8988T (cell line): ENCODE measurements at places on chromosomes 1 and 21.

GRCh38 chr1:109634771-109635750 lies 15.4 kb downstream of the AMPD2 start:
- DNase-seq, result no peak

DNA sequence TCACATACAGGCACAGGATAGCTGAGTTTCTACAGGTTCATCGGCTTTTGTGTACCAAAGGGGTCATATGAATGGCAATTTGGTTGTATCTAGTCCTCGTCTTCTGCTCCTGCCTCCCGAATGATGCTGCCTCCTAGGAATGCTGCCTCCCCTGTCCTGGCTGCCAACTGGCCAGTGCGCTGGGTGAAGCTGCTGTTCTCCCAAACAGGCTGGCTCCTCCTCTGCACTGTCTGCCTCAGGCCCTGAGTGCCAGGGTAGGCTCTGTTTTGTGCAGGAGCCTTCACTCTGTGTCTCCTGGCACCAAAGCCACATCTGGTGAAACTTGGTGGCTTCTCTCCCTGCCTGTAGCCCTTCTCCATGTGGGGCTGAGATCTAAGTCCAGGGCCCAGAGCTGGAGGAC lies 60.3 kb downstream of the RHOU start:
- no peak for DNase-seq

DNA sequence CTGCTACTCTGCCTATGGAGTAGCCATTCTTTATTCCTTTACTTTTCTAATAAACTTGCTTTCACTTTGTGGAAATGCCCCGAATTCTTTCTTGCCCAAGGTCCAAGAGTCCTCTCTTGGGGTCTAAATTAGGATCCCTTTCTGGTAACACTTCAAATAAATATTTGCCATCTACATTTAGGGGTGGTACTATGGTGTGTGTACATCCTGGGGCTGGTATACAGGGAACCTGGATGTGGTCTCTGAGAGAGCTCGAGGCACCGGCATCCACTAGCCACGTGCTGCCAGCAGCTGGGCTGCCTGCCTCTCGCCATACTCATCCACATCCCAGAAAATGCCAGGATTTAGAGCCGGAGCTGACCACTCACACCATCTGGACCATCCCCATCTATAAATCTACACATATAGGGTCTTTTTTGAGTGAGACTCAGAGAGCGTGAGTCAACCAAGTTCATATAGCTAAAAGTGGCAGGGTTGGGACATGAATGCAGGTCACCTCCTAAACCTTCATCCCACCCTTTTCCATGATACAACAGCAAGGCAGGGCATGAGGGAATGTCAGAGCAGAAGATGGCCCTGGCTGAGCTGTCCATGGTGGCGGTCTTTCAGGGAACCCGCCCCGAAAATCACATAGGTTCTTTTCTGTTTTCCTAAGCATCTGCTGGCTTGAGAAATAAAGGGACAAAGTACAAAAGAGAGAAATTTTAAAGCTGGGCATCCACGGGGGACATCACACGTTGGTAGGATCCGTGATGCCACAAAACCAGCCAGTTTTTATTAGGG lies 76.6 kb upstream of the F3 start:
- no peak for DNase-seq

DNA sequence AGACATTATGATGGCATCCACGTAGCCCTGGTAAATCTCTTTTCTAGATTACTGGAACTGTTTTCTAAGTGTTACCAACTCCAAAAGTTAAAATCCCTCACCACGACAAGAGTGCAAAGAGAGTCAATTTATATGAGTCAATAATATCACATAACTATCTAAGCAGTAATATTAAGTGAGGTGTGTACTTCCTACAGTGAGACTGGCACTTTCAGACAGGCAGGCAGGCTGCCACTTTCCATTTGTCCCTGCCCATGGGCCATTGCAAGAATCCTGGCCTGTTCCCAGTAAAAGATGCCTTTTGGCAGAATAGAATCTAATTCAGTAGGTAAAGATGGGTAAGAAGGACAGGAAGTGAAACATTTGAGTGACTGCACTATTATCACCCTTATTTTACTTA lies 355.6 kb downstream of the PTBP2 start:
- DNase-seq, result no peak

DNA sequence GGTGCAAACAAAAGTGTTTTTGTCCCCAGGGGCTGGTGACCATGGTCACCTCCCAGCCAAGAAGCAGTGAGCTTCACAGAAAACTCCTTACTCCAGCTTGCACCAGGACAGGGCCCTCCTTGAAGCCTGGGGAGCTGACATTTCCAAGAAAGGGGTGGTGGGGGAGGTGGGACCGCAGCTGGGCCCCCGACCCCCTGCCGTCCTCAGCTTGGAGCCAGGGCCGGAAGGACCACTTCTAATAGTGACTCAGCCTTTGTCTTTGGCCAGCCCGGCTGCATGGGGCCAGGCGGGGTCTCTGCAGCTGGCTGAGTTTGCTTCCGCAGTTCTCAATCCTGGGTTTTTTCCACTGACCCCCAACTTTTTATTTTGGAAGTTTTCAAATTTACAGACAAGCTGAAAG lies 136.5 kb upstream of the POU3F1 start:
- no peak for DNase-seq

DNA sequence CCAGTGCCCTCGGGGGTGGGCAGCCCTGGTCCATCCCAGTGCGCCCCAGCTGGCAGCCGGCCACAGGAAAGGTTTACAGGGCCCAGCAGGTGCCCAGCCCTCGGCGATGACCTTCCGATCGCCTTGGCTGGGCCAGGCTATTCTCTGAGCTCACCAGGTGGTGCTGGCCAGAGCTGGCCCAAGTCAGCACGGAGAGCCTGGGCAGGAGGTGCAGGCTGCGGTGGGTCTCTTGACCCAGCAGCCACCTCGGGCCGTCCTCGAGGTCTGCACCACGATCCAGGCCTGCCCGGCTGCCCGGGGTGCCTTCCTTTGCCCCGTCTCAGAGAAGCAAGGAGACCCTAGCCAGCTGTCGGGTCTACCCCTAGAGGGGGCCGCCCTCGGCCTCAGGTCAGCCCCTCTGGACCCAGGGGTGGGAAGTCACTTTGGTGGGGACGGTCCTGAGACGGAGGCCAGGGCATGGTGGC lies 370 bp downstream of the PERM1 start:
- DNase-seq, result no peak

GRCh38 chr1:1625404-1625775 lies 6.6 kb upstream of the MMP23B start:
- DNase-seq, result no peak

DNA sequence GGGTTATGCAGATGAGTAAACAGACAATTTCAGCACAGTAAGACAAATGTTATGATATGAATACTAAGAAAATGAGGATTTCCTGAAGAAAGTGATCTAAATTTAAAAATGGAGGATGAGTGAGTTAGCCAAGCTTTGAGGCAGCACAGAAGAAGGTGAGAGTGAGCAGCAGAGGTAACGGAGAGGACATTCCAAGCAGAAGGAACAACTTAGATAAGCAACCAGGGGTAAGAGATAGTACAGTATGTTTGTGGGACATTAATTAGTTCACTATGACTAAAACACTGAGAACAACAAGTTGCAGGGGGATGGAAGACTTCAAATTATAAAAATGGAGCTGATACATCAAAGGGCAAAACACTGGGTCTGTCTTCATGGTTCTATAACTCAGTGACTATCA lies 22.8 kb downstream of the PRPF38A start:
- DNase-seq, result no peak

GRCh38 chr1:17289721-17290120 lies 18.3 kb upstream of the PADI4 start:
- no peak for DNase-seq

DNA sequence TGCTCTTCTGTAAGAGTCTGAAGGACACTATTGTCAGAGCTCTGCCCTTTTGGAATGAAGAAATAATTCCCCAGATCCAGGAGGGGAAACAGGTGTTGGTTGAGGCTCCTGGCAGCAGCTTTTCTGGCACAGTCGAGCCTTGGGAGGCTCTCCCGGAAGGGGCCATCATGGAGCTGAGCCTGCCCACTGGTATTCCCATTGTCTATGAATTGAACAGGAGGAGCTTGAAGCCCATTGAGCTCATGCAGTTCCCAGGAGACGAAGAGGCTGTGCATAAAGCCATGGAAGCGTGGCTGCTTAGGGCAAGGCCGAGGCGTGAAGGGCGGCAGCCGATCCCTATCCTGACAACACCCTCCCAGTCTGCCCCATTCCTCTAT lies 26.6 kb downstream of the UBE4B start:
- no peak for DNase-seq

DNA sequence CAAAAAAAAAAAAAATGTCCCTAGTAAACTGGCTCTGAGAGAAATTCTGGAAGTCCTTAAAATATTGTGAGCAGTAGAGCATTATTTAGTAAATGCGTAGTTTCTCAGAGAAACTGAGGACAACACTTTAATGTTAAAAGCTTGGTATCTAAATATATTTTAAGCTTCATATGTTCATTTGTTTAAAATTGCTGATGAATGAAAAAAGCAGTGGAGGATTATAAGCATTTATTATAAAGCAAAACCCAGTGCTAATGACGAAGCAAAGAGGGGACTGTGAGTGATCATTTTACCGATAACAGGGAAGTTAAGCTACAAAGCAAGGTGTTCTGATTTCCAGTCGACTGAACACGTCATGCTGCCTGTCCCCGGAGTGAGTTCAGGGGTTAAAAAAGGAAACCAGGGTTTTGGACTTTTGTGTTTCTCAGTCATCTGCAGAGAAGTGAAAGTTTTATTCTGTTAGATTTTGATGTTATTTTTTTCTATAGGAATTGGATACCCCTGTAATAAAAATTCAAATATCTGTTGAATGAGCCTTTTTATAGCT lies 64.5 kb upstream of the SCCPDH start:
- DNase-seq, result no peak

DNA sequence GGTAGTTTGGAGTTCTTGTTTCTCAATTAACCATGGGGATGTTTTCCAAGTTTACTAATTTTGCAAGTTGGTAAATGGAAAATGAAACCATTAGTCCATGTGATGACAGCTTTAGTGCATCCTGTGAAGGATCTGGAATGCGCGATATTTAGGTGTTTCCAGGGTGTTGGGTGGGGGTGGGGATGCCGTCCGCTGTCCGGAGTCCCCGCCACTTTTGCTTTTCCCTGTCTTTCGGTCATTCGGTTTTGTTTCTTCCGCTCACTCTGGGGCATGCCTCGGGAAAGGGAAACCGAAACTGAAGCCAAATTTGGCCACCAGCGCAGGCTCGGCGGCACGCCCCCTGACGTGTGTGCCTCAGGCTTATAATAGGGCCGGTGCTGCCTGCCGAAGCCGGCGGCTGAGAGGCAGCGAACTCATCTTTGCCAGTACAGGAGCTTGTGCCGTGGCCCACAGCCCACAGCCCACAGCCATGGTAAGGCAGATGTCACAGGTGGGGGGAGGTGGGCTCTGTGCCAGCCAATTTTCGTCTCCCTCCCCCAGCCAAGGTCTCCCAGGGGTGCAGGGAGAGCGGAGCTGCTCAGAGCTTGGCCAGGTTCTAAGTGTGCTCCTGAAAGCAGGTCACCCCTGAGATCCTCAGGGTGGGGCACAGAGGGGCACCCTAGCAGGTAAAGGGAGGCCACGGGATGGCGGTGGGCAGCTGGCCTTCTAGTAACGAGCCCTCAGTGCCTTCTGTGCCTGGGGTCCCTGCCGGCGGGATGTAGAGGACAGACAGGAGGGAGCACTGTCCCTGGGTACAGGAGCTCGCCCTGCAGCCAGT lies at the start of gene ISG15:
ISG15 (plus strand) TSS at position 393 of the 817 bp plus-strand sequence; CDS start at position 470, 77 bp downstream.
- no peak for DNase-seq

GRCh38 chr1:54976747-54977146 lies 3.7 kb upstream of the TMEM61 start:
- DNase-seq, result no peak

DNA sequence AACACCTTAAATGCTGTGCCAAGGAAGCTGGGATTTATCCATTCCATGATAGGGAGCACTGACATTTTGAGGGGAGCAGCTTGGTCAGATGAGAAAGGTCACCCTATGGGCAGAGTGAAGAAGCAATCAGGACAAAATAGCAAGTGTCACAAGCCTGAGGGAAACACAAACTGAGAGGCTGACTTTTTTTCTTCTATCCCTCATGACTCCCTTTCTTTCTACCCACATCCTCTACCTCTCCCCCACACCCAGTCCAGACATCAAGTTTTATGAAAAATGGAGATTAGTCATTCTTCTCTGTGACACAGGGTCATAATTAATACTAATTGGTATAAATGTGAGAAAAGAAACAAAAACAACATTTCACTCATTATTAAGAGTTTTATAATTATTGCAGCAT lies 103.1 kb downstream of the SLC25A24 start:
- no peak for DNase-seq

DNA sequence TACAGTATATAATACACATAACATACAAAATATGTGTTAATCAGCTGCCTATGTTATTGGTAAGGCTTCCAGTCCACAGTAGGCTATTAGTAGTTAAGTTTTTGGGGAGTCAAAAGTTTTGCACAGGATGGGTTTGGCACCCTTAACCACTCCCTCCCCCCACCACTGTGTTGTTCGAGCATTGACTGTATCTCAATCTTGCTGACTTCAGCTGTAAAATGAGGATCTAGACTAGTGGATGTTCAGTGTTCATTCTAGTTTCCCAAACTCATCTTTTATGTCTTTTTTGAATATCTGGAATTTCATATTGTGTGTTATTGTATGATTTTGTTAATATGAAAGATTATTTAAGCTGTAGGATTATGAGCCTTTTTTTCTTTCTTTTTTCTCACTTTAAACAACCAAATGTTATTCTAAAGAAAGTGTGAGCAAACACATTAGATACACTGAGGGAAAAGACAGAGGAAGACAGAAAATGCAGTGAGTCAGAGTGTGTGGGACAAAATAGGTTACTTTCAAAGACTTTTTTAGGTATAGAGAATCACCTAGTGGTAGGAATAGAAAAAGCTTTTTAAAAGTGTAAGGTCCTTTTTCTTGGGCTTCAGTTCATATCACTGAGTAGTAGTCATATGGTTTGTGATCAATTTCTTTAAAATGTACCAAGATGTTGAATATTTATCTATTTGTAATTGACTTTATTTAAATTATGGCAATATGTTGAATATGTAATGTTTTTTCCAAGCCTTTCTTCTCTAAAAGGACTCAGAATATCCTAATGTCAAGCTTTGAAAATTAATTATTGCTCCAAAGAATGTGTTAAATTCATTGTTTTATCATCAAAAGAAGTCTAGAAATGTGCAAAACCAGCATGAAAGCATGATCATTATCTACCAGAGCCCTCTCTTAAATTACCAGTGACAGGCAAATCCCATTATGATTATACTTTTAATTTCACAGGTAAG lies 17.9 kb upstream of the CENPF start:
- no peak for DNase-seq

- DNase-seq, result no peak
Observed at GRCh38 chr1:8767006-8767405, 50.4 kb downstream of the RERE start.

GRCh38 chr1:51729824-51730301 lies 113.0 kb downstream of the OSBPL9 start:
- DNase-seq, result peak; percentile 27

GRCh38 chr21:21396424-21396823 lies 398.2 kb downstream of the NCAM2 start:
- DNase-seq, result no peak

DNA sequence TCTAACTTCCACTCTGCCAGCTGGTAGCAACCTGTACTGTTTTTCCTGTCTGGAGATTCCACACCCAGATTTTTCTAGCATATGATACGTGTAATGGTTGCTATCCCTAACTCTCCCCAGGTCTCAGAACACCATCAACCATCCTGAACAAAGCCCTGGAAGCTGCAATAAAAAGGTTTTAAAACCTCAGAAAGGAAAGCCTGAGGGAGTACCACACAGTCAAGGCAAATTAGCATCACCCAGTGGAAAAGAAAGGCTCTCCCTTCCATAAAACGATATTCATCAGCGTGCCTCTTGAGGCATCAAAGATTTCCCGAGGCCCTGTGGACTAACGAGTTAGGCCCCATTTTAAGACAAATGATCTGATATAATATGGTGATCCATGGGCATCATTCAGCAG lies 421.0 kb downstream of the ADGRL2 start:
- DNase-seq, result no peak

- DNase-seq, result peak; percentile 8
Observed at GRCh38 chr1:121538943-121539575, 354.3 kb downstream of the SRGAP2C start.
